A172 (cell line): ENCODE measurements at places on chromosomes 4 and X. TPM values are rescaled to one million over a fixed set of nuclear protein-coding genes. Genes with fewer than 3 reads are reported as not detected.
A peak's percentile ranks its signal among the peaks of the same experiment; 100 is the strongest.

- no peak for DNase-seq
Measured at GRCh38 chr4:145045180-145045579, 52.8 kb downstream of the ANAPC10 start.

GRCh38 chrX:132491191-132491590 is 2.4 kb upstream of the MBNL3 start:
- DNase-seq = peak; percentile 4

DNA sequence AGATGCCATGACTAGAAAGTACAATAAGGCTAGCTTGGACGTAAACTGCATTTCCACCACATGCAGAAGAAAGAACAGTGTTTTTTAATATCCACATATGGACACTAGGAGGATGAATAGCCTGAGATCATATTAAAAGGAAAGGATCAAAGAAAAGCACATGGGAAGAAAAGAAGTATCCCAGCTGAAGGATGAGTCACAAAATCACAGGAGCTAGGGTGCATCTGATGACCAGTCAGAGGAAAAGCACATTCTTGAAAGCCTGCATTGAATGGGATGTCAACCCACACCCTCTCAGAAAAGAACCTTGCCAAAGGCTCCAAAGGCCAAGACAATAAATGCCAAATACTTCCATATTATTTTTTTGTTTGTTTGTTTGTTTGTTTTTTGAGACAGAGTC is 56.8 kb upstream of the PRDX4 start:
- DNase-seq = peak; percentile 21

DNA sequence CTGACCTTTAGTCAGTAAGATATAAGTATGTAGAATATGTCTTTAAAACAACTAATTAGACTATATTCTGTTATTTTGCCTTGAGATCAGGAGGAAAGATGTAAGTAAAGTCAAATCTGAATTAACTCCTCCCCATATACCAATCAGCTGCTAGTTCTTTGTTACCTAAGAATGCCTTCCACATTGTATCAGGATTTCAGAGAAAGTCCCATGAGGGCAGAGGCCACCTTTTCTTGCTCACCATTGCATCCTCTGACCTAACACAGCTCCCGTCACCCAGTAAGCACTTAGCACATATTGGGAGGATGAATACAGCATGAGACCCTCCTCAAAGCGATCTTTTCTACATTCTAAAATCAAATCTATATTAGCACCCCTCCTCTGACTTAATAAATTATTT is 87.0 kb downstream of the COL25A1 start:
- no peak for DNase-seq

DNA sequence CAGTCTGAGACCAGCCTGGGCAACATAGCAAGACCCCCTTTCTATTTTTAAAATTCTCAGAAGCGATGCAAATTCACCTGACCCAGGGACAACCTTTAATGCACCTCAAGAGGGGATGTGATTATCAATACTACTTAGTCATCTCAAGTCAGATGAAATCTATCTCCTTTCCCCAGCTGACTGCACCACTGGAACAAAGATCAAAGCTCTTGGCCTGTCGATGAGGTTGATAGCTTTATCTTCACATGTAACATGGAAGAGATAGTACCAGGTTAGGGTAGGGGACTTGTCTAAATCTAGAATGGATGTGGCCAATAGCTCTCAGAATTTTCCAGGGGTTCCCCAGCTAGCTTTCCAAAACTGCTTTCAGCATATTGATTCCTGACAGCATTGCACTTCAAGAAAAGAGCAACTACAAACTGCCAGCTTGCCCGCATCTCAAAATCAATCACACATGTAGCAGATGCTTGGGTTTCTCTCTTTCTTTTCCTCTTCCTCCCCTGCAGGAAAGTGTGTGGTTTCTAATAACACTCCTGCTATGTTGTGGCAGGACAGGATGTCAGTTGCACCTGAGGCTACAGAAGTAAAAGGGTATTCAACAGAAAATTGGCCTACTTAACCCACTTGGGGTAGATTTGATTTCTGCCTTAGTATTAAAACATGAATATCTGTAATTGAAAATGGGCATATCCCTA is 12.2 kb upstream of the TMEM164 start:
- DNase-seq = no peak

DNA sequence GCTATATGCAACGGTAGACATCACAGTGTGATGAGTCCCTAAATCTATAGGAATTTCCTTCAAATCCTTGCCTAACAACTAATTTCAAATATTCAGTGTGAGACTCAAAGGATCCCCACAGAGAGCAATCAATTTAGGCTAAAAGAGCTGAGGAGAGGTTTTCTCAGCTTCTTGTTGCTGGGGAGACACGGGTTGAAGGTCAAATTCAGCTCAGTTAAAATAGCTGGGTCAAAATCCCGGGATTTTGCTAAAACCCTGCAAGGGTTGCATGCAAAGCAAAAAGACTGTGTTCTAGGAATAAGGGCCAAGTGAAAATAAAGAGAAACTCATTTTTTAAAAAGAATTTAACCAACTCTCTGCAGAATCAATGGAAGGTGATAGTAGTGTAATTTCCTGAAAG is 1073.4 kb downstream of the NLGN4X start:
- no peak for DNase-seq

DNA sequence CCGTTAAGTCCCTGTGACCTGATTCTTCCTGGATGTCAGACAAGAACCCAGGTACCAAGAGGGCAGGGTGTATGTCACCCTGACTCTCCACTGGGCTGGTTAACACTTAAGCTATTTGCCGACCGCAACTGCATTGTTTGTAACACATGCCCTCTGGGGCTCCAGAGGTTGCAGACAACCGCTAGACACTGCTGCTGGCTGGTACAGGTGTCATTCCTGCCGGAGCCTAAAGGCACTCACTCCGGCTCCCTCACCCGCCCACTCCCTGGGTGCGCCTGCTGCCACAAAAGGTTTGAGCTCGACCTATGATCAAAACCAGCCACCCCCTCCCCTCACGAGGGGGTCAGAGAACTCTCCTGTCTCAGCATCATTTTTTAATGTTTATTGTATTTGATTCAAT is 208.2 kb downstream of the FAT4 start:
- no peak for DNase-seq

GRCh38 chr4:154623995-154624394 is 11.5 kb upstream of the FGG start:
- DNase-seq = no peak

DNA sequence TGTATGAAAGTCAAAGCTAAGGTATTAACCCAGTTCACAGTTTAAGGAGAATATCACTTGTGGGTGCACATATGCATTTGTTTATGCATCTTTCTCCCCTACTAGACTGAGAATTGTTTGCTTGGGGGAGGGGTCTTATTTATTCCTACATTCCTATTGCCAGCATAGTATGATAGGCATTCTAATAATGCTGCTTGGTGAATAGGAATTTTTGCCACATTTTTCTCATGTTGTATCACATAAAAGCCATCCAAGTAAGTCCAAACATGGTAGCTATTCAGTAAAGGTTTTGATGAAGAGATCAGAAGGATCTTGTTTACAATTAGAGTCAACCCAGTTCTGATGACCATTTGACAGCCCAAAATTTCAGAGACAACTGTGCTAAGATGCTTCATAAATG is 48.6 kb downstream of the ASB9 start:
- peak; percentile 54 for DNase-seq

GRCh38 chrX:112473654-112474053 is 206.1 kb downstream of the LHFPL1 start:
- no peak for DNase-seq

- no peak for DNase-seq
Measured at GRCh38 chrX:48736878-48737212, 24.7 kb upstream of the GLOD5 start.

- no peak for DNase-seq
Measured at GRCh38 chrX:30679369-30679768, 26.1 kb downstream of the GK start.

GRCh38 chr4:99356992-99357391 is 4.4 kb upstream of the ADH1C start:
- no peak for DNase-seq

DNA sequence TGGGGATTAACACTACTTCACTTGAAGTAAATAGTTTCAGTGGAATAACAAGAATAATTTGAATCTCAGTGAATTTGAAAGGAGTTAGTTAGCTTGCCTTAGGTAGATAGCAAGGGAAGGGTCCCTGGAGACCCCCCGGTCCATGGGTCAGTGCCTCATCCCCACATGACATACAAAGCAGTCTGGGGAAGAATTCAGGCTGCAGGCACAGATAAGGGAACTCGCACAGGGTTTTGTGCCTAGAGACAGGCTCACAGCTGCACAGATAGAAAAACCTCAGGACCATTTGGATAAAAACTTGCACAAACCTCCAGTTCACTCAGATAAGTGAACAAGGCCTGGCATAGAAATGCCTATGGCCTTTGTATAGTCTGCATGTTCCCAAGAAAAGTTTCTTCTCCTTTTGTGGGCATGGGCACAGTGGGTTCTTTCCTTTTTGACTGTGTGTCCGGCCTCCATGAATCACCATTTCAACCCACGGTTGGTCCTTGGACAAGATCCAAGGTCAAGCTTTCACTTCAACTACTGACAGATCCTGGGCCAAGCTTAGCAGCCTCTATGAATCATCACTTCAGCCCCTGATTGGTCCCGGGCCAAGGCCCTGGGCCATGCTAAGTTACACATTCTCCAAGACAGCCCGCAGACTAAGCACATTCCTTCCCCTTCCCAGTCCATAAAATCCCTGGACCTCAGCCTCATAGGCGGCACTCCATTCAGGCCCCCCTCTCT is 108.3 kb upstream of the KLHL4 start:
- DNase-seq = peak; percentile 84

HS3ST1 gene
- not detected in 2 replicates for total RNA-seq

FAAH2 gene
- not detected in 2 replicates for total RNA-seq

GAGE13 gene
- 6.7 TPM in 1 of 2 replicates, not detected in the other for total RNA-seq

CENPVL1 gene
- not detected in 2 replicates for total RNA-seq
